ENCODE measurements at places on chromosomes 13 and 19. TPM values are rescaled to one million over a fixed set of nuclear protein-coding genes. Genes with fewer than 3 reads are reported as not detected.

NOSIP gene
- 77.3 TPM for total RNA-seq

DNA sequence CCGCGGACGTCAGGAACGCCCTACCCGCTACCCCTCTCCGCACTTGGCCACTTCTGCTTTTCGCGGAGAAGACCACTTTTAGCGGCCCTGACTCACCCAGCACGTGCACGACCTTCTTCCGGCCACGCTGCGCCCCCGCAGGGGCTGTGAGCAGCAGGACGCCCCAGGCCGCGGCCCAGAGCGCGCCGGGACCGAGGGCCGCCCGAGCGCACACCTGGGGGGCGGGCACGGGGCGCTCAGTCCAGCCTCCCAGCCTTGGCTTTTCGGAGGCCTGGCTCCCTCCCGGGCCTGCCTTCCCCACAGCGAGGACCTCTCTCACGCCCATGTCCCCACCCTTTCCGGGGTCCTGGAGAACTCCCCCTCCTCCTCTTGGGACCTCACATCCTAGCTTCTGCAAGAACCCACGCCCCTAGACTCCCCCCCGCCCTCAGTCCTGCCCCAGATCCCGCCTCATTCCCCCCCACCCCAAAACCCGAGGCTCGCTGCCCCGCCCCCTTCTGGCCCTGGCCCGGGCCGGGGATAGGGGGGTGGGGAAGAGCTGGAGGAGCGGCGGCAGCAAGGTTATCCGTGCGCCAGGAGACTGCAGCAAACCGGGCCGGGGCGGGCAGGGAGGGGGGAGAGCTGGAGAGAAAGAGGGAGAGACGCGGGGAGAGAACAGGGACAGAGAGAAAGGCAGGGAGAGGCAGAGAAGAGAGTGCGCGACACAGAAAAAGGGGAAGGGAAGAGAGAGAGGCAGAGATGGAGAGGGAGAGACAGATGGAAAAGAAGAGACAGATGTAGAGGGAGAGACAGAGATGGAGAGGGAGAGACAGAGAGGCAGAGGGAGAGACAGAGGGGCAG, 11.5 kb downstream of the TM6SF2 start:
- no peak for DNase-seq
- H3K36me3 ChIP-seq = no peaks in the 10 kb centered on the region
- peaks cover 42% of the 10 kb centered on the region for H3K27me3 ChIP-seq
- no peaks in the 10 kb centered on the region for H3K4me1 ChIP-seq
- no peak overlapping the region for H3K27ac ChIP-seq

- H3K4me3 ChIP-seq = no peak overlapping the region
- H3K4me1 ChIP-seq = no peaks in the 10 kb centered on the region
- no peak for DNase-seq
- no peaks in the 10 kb centered on the region for H3K36me3 ChIP-seq
Observed at GRCh38 chr19:30310602-30311263, 61.5 kb upstream of the ZNF536 start.

DNA sequence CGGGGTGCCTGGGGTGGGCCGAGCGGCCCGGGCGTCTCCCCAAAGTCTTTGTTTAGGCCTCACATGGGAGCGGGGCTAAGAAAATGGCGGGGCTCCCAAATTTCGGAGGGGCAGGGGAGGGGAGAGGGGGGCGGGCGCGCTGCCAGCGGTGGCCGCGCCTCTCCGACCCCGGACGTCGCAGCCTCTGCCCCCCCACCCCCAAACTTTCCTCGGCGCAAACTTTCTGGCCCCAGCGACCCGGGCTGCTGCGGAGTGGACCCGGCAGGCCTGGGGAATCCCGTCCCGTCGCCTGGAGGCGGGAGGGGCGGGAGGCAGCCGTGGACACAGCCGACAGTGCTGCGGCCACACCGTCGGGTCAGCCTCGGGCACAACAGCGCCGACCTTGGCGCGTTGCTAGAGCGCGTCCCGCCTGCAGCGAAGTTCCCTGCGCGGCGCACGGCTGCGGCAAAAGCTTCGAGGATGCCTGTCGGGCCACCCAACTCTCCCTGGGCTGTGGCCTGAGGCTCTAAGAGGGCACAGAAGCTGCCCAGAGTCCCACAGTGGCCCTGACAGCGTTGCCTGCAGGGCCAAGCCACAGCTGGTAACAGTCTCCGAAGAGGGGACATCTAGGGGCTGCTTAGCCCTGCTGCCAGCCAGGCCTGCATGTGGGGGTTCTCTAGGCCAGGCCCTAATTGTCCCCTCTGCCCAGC, 1.3 kb downstream of the NFIX start:
- H3K27me3 ChIP-seq = peaks cover 36% of the 10 kb centered on the region
- peak overlapping the region; percentile 15 for H3K4me3 ChIP-seq
- no peak overlapping the region for H3K27ac ChIP-seq
- H3K36me3 ChIP-seq = peaks cover 2% of the 10 kb centered on the region

DNA sequence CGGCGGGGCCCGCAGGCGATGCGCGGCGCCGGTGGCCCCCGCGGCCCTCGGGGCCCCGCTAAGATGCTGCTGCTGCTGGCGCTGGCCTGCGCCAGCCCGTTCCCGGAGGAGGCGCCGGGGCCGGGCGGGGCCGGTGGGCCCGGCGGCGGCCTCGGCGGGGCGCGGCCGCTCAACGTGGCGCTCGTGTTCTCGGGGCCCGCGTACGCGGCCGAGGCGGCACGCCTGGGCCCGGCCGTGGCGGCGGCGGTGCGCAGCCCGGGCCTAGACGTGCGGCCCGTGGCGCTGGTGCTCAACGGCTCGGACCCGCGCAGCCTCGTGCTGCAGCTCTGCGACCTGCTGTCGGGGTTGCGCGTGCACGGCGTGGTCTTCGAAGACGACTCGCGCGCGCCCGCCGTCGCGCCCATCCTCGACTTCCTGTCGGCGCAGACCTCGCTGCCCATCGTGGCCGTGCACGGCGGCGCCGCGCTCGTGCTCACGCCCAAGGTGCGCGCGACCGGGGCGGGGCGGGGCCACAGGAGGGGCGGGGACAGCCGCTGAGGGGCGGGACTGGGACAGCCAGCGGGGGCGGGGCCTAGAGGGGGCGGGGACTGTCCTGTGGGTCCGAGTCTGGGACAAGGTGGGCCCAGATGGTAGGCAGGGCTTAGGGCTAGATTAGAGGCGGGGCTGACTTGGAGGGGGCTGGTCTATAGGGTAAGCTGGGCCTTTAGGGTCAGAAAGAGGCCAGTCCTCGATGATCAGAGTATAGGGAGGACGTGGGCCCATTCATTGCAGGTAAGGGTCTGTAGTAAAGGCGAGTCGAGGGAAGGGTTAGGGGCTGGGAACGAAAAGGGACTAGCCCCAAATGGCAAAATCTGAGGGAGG, 5.1 kb downstream of the GRIN2D start:
- H3K4me1 ChIP-seq = peaks cover 50% of the 10 kb centered on the region
- peaks cover 2% of the 10 kb centered on the region for H3K36me3 ChIP-seq
- peak overlapping the region; percentile 84 for H3K4me3 ChIP-seq
- DNase-seq = peak; percentile 93
- H3K27ac ChIP-seq = no peak overlapping the region

GRCh38 chr13:47126432-47126831, 229.6 kb upstream of the HTR2A start:
- H3K4me3 ChIP-seq = no peak overlapping the region
- peaks cover 2% of the 10 kb centered on the region for H3K27me3 ChIP-seq
- no peak for DNase-seq
- H3K36me3 ChIP-seq = no peaks in the 10 kb centered on the region
- H3K4me1 ChIP-seq = no peaks in the 10 kb centered on the region
- no peak overlapping the region for H3K27ac ChIP-seq

- no peak overlapping the region for H3K4me3 ChIP-seq
- H3K4me1 ChIP-seq = no peaks in the 10 kb centered on the region
- no peak for DNase-seq
- H3K27ac ChIP-seq = no peak overlapping the region
- H3K36me3 ChIP-seq = peaks cover 4% of the 10 kb centered on the region
Observed at GRCh38 chr13:100063333-100063732, 25.6 kb upstream of the PCCA start.
